ENCODE measurements at places on chromosomes 1 and 21. TPM values are rescaled to one million over a fixed set of nuclear protein-coding genes. Genes with fewer than 3 reads are reported as not detected.

- no peak for DNase-seq
These were observed 34.4 kb downstream of the LGR6 start for GRCh38 chr1:202227997-202228401.

DNA sequence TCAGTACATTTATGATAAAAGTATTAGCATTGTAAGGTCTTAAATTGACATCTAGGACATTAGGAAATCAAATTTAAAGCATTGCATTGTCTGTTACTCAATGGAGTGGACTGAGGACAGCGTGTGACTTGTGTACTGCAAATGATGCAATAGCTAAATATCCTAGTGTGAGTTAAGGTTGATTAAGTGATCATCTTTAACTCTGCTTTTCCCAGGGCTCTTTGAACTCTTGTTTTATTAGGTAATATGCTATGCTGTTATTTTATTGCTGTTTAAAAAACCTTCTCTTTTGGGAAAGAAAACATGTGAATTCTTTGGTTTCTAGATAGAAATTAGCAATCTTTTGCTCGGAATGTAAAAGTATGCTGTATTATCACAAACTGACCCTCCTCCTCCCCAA is 38.6 kb downstream of the NFIA start:
- no peak for DNase-seq

- no peak for DNase-seq
These were observed 91.5 kb downstream of the KIF14 start for GRCh38 chr1:200528858-200529606.

DNA sequence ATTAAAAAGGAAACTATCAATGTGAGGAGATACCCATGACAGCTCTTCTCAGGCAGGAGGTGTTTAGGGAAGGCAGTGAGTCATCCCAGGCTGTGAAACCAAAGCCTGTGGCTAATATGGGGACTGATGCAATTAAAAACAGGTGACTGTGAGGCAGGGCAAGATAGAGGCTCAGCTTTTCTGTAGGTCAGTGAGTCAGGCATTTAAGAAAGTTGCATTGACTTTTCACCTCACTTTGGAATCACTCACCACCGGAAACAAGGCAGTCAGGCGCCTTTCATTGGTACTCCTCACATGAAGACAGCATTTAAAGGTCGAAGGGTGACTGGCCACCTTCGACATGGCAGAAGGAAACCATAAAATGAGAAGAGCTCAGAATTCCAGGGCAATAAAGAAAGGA is 54.5 kb downstream of the PAPPA2 start:
- no peak for DNase-seq

- no peak for DNase-seq
These were observed 612.2 kb upstream of the CXADR start for GRCh38 chr21:16900685-16901084.

DNA sequence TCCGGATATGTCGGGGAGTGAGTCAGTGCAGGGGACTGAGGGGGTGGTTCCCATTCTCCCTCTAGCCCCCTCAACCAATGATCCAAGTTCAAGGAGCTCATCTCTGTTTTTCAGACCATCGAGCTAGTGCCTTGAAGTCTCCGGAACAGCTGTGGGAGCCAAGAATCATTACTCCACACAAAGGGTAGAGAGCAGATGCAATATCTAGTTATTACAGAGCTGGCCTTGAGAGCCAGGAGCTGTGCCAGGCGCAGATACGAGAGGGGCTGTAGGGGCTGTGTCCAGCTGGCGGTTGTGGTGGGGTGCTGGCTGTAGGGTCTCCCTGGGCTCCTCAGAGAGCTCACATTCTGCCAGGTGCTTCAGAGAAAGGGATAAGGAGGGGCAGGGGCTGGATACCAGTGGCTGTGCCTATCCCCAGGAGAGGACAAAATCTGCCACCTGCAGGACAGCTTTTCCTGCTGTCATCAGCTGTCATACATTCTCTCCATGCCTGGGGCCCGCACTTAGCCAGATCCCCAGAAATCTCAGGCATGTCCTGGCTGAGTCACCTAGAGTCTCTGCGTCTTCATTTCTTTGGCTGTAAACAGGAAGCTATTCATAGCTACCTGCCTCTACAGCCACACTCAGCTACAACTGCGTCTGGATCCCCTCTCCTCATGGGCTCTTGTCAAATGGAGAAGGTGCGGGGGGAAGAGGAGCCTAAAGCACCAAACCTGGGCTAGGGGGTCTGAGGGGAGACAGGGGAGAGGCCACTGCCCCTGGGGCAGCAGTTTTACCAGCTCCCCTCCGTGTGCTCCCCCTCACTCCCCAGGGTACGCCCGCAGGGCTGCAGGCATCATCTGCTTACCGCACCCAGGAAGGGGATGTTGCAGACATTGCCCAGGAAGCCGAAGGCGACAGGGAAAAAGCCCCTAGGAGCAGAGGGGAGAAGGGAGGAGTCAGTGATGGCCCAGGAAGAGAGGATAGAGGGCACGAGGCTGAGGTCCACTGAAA is 2.4 kb upstream of the KISS1 start:
- no peak for DNase-seq

DNA sequence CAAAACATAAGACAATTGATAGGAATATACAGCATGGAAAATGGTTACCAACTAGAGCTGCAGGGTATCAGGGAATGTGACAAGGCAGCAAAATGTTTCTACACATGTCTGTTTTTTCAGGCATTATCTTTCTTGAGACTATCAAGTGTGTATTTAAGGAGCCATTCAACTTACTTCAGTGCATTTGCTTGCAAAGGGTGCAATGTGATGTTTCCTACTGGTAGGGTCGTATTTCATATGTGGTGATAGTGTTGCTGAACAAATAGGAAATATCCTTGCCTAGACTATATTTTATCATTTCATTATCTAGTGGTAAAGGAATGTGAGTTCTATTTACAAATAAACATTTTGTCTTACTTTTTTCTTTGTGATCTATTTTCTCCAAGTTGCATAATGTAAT is 42.4 kb downstream of the PTPRC start:
- no peak for DNase-seq

- DNase-seq = no peak
These were observed 41.2 kb downstream of the GNG12 start for GRCh38 chr1:67792103-67792502.

DNA sequence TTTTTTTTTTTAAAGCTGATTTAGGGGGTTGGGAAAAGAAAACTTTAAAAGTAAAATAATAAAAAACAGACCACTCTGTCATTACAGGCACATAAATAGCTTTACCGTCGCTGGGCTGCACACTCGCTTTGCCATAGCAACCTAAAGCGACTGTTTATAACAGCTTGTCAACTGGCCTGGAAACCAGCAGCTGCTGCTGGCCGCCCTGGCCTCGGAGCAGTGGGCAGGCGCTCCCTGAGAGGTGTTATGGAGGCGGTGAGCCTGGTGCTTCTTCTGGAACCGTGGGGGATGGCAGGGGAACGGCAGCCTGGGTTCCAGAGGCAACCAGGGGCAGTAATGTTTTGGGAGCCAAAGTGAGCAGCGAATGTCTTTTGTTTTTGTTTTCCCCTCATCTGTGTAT is 45.7 kb downstream of the ATP2B4 start:
- DNase-seq = peak; percentile 67

DNA sequence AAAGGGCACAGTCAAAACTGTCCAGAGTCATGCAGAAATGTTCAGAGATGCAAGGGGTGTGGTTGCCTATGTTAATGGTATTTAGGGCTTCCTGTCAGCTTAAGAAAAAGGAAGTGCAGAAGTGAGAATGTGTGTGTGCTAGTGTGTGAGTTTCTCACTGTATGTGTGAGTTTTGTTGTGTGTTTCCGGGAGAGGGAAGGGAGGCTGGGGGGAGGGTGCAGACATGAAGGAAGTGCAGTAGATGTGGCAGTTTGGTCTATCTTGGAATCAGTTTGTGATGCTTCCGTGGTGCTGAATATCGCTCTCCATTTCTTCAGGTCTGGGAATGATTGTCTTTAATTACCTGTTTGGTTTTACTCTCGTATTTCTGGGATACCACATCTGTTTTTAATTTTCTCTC is 16.5 kb upstream of the ATP6V1G3 start:
- DNase-seq = peak; percentile 26

DNA sequence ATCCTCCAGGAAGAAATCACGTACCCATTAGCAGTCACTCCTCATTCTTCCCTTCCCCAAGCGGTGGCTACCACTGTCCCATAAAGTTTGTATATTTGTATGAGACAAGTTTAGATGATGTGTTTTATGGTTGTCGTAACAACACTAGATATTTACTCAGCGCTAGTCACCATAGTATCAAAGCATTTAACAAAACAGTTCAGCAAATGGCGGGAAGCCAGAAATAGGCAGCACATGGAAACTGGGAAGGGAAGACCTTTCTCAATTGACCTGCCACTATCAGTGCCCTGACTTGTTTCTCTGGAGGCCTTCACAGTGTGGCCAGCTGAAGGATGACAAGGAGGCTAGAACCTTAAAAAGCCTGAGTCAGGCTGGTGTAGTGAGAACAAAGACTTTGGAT is 31.1 kb downstream of the CNST start:
- peak; percentile 50 for DNase-seq

DNA sequence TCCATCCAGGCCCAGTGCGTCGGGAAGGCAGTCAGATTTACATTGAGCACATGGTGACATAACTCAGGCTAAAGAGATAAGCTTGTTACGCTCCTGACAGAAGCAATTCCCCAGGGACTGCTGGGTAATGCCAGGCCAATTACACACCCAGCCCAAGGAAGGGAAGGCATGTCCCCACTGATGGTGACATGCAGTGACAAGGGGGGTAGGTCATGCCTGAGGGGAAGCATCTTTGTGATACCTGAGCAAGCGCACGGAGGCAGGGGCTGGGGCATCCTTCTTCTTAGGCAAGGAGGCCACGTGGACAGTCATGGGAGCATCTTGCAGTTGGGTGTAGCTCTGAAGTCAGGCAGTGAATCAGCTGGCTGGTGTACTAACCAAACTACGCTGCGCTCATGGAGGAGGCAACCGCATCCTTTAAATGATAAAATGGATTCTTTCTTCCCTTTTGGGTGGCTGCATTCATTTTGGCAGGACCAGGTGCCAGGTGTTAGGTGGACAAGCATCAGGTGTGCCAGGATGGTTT is 39.6 kb upstream of the GRIK3 start:
- DNase-seq = no peak

- DNase-seq = no peak
These were observed 14.4 kb downstream of the FRRS1 start for GRCh38 chr1:99751877-99752504.

DNA sequence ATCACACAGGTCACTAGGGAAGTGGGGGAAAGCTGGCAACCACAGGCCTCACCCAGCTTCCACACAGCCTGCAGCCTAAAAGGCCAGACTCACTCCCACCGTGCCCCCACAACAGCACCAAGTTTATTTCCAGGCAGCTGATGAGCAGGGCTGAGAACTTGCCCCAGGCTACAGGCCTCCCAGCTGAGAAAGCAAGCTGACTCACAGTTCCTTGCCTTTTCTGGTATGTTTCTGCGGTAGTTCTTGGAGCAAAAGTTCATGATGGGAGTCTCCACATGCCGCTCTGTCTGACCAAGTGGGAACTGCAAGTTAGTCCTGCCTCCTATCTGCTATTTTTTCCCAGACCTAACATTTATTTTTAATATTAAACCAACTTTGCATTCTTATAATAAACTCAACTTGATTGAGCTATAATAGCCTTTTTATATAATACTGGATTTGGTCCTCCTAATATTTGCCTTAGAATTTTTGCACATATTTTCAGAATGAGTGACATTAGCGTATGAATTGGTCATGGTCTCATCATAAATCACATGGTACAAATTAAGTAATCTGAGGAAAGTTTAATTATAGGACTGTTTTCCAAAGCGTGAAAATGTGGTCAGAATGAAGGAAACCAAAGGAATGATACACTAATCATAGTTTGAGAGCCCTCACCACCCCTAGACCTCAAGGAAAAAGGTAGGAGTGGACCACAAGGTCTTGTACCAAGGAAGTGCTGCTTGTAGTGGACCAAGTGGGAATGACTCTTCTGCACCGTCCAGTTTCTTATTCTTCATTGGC is 30.7 kb downstream of the RPAP2 start:
- DNase-seq = no peak

DNA sequence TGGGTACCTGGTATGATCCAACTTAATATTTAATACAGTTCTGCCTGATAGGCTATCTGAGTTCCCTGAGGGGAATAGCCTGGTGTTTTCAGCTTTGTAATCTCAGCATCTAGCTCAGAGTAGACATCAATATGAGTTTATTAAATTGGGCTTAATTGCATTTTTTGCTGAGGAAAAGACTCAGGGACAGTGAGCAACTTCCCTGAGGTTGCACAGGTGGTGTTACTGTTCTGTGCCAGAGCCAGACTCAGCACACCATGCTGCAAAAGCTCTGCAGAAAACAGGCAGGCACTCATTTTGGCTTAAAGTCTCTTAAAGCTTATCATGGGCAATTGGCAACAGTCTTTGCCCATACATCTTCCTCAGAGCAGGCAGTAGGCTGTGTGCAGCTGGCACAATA is 90.5 kb upstream of the JUN start:
- no peak for DNase-seq

DNA sequence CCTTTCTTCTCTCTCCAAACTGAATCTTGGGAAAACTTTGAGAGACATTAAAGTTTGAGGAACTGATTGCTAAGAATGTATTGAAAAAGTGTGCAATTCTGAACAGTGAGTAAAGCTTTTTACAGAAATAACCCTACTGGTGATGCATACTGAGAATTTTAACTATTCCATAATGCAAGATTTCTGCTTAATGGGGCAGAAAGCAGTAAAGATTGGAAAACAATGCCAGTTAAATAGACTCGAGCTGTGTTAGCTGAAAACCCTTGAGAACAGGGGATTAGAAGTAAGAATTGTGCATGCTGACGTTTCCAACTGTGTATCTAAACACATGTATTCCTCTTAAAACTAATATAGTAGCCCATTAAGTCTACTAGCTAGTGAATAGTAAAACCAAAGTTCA is 1500.2 kb upstream of the PRMT6 start:
- DNase-seq = no peak

- DNase-seq = no peak
These were observed 160.4 kb downstream of the DSCAM start for GRCh38 chr21:40686526-40686925.

DNA sequence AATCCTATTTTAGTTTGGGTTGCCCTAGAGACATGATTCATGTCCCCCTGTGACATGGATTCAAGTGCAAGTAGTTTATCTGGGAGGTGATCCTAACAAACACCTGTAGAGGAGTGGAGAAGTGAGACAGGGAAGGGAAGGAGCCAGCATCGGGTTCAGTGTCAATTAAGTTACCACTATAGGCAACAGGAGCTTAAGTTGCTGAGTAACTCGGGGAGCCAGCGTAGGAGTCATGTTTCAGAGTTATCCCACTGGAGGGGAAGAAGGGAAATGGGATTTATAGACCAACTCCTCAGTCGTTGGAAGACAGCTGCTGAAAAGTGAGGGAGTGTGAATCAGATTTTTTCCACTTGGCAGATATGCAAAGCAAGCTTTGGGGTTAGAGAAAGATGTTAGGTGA is 54.9 kb downstream of the SLC30A7 start:
- DNase-seq = no peak

SPRR2G gene
- not detected for total RNA-seq

NUDC gene
- total RNA-seq = 68.9 TPM

CLDN14 gene
- total RNA-seq = not detected

VAV3 gene
- 1.4 TPM for total RNA-seq

LRRC39 gene
- total RNA-seq = 166 TPM

RAB7B gene
- 1.4 TPM for total RNA-seq

CRYAA gene
- total RNA-seq = not detected

GFI1 gene
- 0.25 TPM for total RNA-seq

C1orf167 gene
- total RNA-seq = 2.5 TPM

LEMD1 gene
- not detected for total RNA-seq

SH3BGR gene
- total RNA-seq = 103 TPM

SERPINC1 gene
- not detected for total RNA-seq

Measured in left ventricle myocardium inferior (tissue), 1 donor.